ENCODE measurements at places on chromosomes 3 and 15.

DNA sequence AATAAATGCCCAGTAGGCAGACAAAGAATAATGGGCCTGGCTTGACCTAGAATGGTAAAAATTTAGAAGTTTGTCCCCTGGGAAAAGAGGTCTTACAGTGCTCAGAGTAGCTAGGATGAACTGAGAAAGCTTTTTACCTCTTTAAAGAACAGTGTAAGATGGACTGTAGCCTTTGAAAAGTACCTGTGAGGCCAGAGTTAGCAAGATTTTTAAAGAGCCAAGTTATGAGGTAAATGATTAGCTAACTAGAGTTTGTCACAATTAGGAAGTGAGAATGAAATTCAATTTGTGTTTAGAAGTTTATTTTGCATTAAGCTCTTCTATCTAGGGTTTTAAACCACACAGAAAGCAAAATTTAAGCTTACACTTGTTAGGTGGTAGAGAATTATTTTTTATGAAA is 480.9 kb downstream of the ZIC1 start:
- DNase-seq, result no peak

DNA sequence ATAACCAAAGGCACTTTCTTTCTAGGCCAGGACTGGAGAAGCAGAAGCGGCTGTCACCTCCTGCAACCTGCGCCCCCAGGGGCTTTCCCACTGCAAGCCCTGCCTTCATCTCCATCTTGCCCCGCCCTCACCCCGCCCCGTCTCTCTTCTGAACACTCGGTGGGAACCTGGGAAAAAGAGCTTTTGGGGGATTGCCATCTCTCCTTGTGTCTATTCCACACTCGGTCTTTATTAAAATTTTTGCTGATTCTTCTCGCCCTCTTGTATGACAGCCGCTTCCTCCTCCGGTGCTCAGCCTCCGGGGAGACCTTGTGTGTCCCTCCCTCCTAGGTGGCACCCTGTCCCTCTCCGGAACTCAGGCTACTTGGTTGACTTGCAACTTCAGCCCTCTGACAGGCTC is 41.9 kb upstream of the SPESP1 start:
- DNase-seq, result no peak

- no peak for DNase-seq
Observed at GRCh38 chr3:7000501-7000900, 139.6 kb downstream of the GRM7 start.

DNA sequence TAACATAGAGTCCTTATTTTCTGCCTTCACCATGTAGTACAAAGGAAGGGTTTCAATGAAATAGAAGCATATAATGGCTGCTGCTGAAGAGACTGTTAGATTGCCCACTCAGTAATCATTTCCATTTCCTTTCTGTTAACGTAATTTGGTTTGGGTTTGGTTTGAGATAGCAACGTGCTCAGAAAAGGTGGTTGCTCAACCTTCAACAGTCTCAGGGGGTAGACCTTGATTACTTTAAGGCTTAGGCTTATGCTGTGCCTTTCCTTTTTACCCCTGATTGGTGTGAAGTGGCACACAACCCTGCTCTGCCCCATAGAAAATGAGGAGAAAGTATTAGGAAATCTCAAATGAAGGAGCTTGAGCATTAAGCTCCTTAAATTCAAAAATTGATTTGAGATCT is 163.7 kb upstream of the TP63 start:
- no peak for DNase-seq

DNA sequence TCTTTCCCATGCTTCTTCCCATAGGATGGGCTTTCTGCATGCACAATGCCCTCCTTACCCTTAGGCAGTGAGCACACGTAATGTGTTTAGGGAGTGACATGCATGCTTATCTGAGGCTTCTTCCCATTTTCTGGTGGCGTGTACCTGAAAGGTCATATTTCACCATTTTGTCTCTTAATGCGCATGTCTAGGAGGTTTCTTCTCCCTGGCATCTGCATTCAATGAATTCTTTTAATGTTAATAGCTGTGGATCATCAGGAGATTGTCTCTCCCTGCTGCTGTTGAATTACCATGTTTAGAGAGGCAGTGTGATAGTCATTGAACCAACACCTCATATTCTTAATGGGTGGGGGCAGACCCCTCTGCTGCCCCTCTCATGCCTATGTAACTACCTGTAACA is 205.6 kb upstream of the SGO1 start:
- DNase-seq, result no peak

GRCh38 chr15:67130166-67130565 is 64.8 kb downstream of the SMAD3 start:
- no peak for DNase-seq

DNA sequence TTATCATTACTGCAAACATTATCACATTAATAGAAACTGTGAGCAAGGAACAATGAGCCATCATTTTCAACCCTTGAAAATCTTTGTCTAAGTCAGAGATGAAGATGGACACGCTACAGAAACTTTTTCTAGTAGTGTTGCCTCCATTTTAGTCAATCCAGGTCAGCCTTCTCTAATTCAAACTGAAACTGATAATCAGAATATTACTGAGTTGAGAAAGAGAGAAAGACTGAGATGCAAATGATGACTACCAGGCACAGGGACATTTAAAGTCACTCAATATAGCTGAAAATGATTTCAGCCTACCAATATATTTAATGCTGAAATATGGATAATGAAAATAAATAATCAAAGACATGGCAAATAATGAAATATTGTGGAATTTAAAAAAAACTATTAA is 261.4 kb downstream of the GBE1 start:
- no peak for DNase-seq

DNA sequence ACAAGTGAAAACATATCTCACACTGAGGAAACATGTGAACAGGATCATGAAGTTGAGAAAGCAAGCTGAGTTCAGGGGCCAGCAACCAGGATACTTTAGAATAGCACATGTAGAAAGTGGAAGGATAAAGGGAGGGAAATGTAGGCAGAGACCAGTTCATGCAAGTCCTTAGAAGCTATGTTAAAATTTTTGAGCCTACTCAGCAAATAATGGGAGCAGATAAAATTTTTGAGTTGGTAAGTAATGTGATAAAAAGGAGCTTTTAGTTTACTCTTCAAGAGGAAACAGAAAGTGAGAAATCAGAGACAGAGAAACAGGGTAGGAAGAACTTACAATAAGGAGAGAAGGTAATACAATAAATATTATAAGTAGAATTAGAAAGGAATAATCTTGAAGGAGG is 105.6 kb upstream of the ZBTB20 start:
- no peak for DNase-seq

- no peak for DNase-seq
Observed at GRCh38 chr3:29731050-29731449, 450.2 kb downstream of the RBMS3 start.

- no peak for DNase-seq
Observed at GRCh38 chr3:9071936-9072666, 108.8 kb upstream of the RAD18 start.

GRCh38 chr3:129291236-129291886 is 12.7 kb downstream of the HMCES start:
- DNase-seq, result no peak

DNA sequence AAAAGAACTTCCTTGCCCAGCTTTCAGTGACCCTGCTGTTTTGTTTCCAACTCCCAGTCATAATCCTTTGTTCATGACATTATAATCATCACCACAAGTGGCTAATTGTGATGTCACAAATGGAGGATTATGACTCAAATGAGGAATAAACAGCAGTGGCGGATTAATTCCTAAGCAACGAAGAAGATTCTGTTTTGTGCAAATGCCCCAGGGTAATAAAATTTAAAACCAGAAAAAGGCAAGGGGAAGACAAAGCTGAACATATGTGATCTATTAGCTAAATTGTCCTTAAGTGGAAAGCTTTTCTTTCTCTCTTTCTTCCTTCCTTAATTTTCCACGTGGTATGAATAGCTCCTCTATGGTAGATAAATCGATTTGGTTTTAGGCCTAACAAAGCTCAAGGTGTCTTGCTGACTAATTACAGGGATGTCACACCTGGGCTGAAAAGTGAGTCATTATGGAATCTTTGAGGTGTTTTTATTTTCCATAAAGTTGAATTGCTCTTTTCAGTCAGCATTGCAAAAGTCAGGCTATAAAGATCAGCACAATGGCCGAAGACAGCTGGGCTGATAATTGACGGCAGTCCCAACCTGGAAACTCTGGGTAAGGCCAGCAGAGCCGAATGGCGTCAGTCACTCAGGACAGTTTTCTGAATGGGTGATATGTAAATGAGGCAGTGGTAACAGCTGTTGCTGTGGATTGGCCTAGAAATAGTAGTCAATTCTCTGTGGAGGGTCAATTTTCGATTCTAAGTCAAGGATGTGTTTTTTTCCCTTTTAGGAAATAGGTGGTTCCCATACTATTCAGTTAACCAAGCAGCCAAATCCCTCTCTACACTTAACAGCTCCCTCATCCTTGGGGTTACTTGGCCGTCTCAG is 121.5 kb downstream of the PTPRG start:
- DNase-seq, result no peak

DNA sequence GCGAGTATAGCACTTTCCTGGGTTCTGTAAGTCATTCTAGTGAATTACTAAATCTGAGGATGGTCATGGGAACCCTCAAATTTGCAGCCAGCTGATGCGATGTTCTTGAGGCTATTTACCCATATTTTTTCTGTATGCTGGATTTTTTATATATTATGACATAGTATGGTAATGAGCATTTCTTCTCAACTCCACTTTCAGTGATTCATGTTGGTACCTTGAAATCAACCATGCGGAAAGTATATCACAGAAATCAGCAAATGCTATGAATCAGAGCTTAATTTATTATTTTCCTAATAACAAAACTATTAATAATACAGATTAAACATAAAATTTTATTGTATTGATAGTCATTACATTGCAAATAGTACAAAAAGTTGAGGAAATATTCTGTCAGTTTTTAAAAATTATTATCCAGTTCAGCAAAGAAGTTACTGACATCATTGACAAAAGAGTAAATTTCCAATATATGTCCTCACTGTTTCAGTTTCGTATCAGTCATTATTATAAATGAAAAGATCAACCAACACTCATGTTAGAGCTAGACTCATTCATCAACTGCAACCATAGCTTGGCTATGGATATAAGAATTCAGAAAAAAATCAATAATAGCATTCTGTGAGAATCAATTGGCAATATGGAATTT is 164.3 kb upstream of the SETMAR start:
- DNase-seq, result no peak

- no peak for DNase-seq
Observed at GRCh38 chr15:25739687-25740121, 123.4 kb downstream of the ATP10A start.

All from stimulated activated CD8-positive, alpha-beta memory T cell treated with anti-CD3 and anti-CD28 coated beads, Interleukin-4, amount 100 ng/mL, for 1 hour (primary cell).